LHCN-M2 (cell line): ENCODE measurements at places on chromosomes 13 and 19.
A peak's percentile ranks its signal among the peaks of the same experiment; 100 is the strongest.

- no peak for DNase-seq
Measured at GRCh38 chr13:35712907-35713761, 236.6 kb upstream of the MAB21L1 start.

GRCh38 chr13:101209206-101209893 lies 207.0 kb downstream of the NALCN start:
- DNase-seq, result no peak

GRCh38 chr13:85031771-85032170 lies 767.4 kb downstream of the SLITRK6 start:
- DNase-seq, result no peak

DNA sequence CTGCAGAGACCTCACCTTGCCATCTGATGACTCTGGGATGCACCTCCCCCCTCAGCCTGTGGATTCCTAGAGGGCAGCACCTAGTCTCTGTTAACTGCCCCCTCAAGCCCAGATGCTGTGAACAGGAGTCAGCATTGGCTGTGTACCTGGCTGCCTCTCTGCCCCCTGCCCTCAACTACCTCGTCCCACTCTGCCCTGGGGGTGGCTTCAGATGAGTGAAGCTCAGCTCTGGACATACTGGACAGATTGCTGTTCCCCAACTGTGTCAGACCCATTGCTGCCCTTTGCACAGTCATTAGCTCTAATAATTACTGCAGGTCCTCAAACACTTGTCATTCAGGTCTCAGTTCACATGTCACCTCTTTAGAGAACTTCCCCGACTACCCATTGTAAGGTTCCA lies 182.1 kb upstream of the TSHZ3 start:
- no peak for DNase-seq

DNA sequence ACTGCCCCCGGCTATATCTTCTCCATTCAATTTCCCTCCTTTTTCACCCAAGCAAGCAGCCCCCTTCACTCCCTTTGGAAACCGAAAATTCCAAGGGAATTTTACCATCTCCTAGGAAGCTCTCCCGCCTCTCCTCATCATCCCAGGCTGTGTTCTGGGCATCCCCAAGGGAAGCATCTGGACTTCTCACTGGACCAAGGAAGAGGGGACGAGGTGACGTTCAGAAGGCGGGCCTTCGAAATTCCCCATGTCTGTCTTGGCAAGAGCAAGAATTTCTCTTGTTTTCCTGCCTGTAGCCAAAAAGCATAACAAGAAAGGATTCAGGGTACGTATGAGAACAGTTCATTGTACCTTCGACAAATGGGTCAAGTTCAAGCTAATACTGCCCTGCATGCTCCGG lies 6.1 kb downstream of the TPRX2 start:
- no peak for DNase-seq

GRCh38 chr13:23915308-23915707 lies 18.0 kb upstream of the C1QTNF9B start:
- DNase-seq, result no peak

DNA sequence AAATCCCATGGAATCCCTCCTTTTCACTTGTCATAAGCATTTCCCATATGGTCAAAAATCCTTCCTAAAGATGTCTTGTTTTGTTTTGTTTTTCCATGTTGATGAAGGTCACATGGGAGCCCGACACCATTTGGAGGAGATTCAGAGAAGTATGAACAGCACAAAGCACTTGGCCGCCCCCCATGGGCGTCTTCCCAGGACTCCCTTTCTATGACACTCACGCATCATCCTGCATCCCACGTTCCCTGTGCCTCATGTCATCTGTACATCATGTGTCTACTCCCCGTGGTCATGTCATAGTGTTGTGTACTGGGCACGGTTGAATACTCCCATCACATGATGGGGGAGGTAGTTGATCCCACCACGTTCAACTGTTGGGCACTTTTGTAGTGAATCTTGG lies 2.0 kb downstream of the ZSCAN1 start:
- no peak for DNase-seq

DNA sequence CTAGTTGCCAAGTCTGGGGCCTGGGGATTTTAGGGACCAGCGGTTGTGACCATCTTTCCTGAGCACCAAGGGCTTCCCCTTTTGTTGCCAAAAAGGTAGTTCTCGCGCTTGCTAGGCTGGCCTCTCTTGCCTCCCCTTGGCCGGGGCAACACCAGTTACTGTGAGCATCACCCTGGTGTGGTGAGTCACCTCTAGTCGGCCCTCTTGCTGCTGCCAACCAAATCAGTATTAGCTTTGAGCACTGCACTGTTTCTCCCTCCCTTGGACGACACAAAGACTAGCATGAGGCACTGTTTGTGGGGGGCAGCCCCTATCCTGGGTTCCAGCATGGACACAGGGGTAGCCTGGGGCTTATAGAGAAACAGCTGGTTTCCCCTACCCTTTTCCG lies 6.9 kb downstream of the SYDE1 start:
- DNase-seq, result peak; percentile 65

GRCh38 chr19:14519860-14520407 lies 1.7 kb upstream of the DNAJB1 start:
- DNase-seq, result peak; percentile 97

DNA sequence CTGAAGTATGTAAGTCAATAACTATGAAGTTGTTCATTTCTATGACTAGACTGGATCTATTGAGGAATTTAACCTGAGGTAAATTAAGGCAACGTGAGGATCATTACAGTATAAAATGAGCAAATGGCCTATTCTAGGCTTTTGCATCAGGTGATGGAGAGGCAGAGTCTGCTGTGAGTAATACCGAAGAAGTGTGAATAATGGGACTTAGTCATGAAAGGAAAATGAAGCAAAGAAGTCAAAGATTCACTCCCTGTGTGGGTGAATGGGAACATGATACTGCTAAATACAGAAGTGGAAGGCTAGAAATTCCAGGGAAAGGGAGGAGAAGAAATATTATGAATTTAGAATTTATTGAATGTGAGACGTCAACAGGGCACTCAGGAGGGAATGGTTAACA lies 774.1 kb downstream of the LIG4 start:
- no peak for DNase-seq
